ENCODE measurements at places on chromosomes 4 and X.

GRCh38 chr4:169618986-169619385 lies 1.4 kb upstream of the CLCN3 start:
- ATAC-seq, result no peak

DNA sequence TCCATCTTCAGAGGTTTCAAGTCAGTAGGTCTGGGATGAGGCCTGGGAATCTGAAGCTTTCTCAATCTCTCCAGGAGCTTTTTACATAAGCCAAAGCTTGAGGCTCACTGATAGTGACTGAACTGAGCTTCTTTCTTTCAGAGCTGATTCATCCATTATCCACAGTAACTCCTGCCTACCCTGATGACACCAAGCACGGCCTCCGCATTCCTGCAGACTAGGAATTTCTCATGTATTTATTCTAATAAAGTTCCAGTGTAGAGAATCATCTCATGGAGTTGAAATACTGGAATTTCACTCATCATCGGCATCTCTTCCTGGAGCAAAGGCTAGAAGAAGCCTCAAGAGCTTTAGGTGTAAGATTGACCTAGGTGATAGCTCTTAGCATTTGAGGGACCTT lies 12.1 kb upstream of the DCTD start:
- ATAC-seq, result peak; percentile 78

DNA sequence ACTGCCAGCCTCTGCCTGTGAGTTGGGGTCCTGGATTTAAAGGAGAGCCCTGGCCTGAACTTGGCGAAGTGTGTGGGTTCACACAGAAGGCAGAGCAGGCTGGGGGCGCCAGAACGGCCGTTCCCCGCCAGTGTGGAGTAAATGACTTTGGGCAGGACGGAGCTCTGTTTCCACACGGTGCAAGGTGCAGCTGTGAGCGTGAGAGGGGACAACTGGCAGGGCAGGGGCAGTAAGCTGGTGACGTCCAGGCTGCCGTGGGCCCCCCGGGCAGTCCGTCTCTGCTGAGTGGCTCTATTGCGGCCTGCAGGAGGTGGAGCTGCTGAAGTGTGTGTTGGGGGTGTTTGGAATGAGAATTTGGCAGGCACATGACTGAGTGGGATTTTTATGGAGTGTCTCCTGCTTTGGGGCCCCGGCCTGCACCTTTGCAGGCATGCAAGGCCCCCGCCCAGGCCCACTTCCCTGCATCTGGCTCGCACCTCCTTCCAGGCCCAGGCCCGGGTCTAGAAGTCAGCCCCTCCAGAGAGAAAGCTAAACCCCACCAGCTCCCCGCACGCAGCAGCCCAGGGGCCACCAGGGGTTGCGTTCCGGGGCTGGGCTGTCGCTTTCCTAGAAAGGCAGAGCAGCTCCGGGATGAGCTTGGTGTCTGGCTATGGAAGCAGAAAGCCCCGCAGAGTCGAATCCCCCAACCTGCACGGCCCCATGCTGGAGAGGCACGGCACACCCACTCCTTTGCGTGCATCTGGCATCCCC lies 62.2 kb upstream of the GRPEL1 start:
- no peak for ATAC-seq

DNA sequence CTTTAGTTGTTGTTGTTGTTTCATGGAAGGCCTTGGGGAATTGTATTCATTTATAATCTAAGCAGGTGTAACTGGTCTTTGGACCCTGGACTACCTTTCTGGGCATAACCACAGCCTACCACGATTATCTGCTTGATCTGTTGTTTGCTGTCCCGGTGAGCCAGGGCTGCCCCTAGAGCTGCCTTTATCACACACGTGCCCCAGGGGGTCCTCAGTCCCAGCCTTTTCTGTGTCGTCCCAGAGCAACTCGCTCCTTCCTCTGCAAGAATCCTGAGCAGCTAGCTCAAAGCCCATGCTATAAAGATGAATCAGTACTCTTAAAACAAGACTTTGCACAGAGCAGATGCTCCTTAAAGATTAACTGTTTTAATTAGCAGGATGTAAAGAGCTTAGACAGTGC lies 273.2 kb downstream of the EVC2 start:
- ATAC-seq, result no peak

DNA sequence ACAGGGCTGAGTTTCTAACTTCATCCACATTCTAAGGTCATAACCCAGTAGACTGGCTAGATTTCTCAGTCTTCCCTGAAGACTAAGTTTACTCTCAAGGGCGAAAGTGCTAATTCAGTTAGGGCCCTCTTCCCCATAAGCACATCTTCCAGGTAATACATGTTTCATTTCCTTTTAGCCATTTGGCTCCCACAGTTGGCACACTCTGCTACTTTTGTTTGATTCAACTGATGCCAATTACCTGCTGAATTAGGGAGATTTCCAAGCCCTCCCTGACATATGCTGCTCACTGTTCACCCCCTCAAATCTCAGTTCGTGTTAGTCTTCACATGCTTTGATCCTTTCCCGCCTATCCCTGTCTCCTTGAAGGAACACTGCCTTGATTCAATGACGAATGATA lies 17.0 kb upstream of the WDR17 start:
- no peak for ATAC-seq

DNA sequence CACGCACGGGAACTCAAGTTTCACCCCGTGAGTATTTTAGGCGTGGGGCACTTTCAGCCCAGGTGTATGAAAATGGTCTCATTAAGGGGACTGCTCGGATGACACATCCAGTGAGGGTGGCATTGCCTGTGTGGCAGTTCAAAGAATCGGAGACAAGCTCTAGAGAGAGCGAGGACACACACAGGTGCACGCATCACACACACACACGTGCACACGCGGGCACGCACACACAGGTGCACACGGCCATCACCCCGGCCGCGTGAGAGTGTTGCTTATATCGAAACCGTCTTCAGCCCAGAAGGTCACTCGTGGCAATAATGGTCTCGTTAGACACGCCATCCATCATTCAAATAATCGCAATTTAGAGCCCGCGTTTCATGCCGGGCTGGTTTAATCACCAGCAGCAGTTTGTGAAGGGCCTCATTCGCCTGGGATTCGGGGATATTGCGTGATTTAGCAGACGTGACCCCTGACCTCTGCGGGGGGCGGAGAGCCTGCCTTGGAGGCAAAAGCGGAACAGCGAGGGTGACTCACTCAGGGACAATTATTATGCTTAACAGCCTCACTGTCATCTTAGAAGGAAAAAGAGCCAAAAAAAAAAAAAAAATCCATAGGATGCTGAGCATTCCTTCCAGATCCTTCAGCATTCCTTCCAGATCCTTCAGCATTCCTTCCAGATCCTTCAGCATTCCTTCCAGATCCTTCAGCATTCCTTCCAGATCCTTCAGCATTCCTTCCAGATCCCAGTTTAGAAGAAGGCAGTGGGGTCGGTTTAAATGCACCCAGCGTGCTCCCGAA lies 89.4 kb upstream of the PPP2R3B start:
- no peak for ATAC-seq

GRCh38 chr4:89039730-89040338 lies 17.2 kb downstream of the FAM13A start:
- no peak for ATAC-seq

GRCh38 chr4:145839151-145839550 lies 99.5 kb downstream of the ZNF827 start:
- no peak for ATAC-seq

DNA sequence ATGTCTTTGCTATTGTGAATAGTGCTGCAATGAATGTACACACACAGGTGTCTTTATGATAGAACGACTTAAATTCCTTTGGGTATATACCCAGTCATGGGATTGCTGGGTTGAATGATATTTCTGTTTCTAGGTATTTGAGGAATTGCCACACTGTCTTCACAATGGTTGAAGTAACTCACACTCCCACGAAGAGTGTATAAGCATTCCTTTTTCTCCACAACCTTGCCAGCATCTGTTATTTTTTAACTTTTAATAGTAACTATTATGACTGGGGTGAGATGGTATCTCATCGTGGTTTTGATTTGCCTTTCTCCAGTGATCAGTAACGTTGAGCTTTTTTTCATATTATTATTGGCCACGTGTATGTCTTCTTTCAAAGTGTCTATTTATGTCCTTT lies 17.6 kb upstream of the DCUN1D4 start:
- ATAC-seq, result no peak

DNA sequence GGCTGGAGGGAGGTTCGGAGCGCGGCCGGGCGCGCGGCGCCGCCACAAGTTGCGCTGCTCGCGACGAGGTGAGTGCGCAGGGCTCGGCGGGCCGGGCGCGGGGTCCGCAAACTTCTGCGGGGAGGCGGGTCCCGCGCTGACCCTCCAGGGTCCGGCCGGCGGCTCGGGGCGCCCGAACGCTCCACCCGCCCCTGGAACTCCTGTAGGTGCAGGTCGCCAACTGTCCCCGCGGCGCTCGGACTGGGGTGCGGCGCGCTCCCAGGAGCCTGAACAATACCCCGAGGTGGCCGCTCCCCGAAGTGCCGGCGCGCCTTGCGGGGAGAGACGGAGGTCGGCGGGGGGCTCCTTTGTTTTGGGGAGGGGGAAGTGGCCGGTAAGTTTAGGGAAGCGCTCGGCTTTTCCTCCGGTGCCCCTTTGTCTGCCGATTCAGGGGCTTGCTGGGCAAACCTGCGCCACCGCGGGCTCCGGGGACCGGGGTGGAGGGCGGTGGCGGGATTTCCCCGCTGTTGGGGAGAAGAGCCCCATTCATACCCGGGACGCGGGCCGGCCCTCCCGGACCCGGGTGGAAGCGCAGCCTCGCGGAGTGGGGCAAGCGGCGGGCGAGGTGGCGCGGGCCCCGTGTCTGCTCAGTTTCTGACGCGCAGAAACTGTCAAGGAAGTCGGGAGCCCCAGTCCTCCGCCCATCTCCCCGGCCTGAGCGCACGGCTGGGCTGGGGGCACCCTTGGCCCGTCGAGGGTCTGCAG lies 694 bp downstream of the TBL1X start:
- peak; percentile 5 for ATAC-seq

DNA sequence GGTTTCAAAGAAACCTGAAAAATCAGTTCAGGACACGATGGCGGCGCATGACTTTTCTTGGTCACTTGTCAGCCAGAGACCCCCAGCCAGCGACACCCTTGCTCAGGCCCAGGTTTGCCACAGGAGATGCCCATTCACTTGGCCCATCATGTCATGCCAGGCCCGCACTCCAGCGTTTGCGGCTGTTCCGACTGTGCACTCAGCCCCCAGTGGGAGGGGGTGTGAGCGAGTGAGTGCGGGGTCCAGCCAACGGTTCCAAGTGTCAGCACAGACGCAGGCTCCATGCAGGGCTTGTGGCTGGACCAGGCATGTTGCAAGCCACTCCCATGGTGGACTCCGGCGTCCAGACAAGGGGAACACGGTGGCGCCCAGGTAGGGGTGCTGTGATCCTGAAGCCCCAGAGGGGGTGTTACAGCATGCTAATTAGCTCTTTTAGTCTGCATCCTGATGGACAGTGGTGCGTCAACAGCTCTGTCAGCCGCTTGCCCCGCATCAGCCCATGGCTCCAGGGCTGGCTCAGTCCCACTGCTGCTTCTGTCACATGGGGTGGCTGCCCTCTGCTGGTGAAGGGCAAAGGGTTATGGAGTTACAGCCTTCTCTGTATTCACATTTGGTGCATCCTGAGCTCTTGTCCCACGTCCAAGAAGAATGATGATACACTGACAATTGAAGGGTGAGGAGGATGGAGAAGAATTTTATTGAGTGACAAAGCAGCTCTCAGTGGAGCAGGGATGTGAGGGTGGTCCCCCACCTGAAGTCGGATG lies 3.7 kb upstream of the MAEA start:
- no peak for ATAC-seq

- peak; percentile 66 for ATAC-seq
Observed at GRCh38 chrX:94058728-94059382, 384.8 kb downstream of the FAM133A start.

GRCh38 chr4:121908346-121908745 lies 38.1 kb upstream of the BBS7 start:
- ATAC-seq, result no peak

DNA sequence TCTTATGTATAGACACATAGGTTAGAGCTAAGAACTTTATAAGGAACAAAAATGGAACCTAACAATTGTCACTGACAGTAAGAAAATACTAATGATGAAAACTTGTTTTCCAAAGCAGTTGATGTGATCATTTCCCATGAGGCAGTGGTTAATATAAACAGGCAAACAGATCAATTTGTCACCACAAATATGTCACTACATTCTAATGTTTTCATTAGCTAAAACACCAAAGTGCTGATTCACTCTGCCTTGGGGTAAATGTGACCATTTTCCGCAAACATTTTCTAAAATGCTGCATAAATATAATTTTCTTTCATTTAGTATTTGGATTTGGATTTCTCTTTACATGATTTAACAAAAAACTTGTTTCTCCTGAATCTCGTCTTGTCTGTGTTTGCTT lies 408.9 kb upstream of the CTSO start:
- ATAC-seq, result no peak

DNA sequence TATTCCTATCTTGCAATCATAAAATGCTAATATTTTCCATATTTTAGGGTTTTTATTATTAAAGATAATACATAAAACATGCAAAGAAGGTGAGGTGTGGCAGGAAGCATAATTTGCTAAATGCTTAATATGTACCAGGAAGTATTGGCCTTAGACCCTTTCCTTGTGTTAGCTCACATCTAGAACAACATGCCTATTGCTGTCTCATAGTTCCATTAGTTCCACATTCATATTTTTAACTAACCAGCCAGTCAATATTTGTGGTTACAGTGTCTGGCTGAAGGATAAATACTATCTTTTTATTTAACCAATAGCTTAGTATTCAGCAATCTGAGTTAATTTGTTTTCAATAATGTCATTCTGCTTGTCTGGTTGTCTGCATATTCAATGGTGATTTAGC lies 432.6 kb downstream of the INPP4B start:
- no peak for ATAC-seq

DNA sequence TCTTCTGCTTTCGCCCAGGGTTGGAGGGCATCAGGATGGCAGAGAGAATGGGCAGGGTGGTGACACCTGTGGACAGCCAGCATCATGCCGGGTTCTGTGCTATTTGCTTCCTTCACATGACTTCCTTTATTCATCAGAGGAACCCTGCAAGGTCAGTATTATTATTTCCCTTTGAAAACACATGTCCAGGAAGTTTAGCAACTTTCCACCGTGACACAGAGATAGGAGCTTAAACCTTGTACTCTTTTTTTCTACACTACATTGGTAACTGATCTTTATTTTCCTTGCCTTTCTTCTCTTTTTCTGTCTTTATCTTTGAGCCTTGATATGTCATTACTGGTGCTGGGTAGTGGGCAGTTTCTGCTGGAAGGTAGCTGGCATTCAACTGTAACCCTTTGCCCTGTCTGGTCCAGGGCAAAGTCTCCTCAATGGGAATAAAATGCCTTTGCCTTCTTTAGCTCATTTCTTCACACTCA lies 5.0 kb upstream of the MGST2 start:
- no peak for ATAC-seq

Data from SK-N-SH treated with all-trans-retinoic acid at 6 μM for 48 hours (cell line).